Gastroesophageal sphincter (tissue), 4 donors: ENCODE measurements at places on chromosomes 7 and 10.
A peak's percentile ranks its signal among the peaks of the same experiment; 100 is the strongest.

DNA sequence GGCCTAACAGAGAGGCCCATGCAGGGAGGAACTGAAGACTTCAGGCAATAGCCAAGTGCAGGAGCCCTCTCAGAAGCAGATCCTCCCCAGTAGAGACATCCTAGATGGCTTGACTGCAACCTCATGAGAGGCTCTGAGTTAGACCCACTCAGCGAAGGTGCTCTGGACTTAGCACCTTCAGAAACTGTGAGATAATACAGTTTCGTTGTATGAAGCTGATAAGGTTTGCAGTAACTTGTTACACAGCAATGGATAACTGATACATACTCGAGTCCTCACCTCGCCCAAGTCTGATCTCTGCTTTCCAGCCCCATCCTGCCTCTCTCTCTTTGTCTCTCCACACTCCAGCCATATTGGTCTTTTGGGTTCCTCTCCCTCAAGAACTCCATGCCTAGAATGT lies 136.4 kb upstream of the EEPD1 start:
- H3K4me1 ChIP-seq: no peaks in the 10 kb centered on the region
- no peaks in the 10 kb centered on the region for H3K36me3 ChIP-seq
- H3K4me3 ChIP-seq: no peak overlapping the region
- H3K27me3 ChIP-seq: no peaks in the 10 kb centered on the region
- no peak overlapping the region for H3K27ac ChIP-seq

DNA sequence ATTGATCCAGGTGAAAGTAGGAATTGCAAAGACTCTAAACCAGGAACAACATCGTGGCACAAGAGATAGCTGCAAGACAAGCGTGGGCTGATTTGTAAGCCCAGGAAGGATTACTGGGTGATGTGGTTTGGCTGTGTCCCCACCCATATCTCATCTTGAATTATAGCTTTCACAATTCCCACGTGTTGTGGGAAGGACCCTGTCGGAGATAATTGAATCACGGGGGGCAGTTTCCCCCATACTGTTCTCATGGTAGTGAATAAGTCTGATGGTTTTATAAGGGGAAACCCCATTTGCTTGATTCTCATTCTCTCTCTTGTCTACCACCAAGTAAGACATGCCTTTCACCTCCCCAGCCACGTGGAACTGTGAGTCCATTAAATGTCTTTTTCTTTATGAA lies 59.5 kb downstream of the ST8SIA6 start:
- no peak overlapping the region for H3K27ac ChIP-seq
- no peaks in the 10 kb centered on the region for H3K27me3 ChIP-seq
- H3K4me1 ChIP-seq: no peaks in the 10 kb centered on the region
- no peak overlapping the region for H3K4me3 ChIP-seq
- ATAC-seq: no peak
- no peaks in the 10 kb centered on the region for H3K36me3 ChIP-seq

DNA sequence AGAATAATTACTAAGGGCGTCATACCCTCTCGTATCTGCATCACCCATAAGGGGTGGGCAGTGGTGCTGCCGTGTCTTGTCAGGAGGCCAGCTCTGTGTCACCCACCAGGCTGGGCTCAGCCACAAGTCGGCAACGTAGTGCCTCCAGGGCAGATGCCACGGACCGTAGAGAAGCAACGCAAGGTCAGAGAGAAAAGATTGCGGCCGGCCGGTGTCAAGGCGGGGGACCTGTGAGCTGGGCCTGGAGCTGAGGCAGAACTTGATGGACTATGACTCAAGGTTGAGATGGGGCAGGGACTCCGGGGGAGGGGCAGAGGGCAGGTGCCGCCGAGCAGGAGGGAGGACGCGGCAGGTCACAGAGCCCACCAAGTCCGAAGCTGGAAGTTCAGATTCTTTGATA lies 29.5 kb downstream of the FOXK1 start:
- H3K27me3 ChIP-seq: no peaks in the 10 kb centered on the region
- no peak for ATAC-seq
- H3K36me3 ChIP-seq: no peaks in the 10 kb centered on the region
- H3K4me1 ChIP-seq: no peaks in the 10 kb centered on the region
- H3K4me3 ChIP-seq: no peak overlapping the region
- no peak overlapping the region for H3K27ac ChIP-seq

- ATAC-seq: peak; percentile 24
- no peaks in the 10 kb centered on the region for H3K27me3 ChIP-seq
- peak overlapping the region; percentile 96 for H3K4me3 ChIP-seq
These were observed 432 bp downstream of the TMEM248 start for GRCh38 chr7:66921396-66921917.

DNA sequence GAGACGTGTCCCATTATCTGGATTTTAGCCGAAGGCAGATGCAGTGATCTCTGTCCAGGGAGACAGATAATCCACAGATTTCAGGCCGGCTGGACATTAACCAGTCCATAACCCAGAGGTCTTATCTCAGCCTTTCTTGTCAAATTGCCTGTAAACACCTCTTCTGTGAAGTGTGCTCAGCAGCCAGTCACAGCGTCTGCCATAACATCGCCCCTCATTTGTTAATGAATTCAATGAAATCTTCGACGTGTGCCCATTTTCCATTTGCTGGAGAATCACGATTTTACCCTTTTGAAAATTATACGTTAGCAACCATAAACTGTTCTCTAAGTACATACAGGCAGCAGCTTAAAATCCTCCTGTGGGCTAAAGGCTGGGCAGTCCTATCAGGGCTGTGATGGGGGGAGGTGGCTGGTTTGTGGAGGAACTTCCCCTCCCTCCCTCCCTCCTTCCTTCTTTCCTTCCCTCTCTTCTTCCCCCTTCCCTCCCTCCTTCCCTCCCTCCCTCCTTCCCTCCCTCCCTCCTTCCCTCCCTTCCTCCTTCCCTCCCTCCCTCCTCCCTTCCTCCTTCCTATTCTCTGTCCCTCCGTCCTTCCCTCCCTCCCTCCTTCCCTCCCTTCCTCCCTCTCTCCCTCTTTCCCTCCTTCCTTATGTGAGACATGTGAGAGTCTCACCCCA lies 26.6 kb upstream of the FAM20C start:
- no peaks in the 10 kb centered on the region for H3K27me3 ChIP-seq
- no peak overlapping the region for H3K27ac ChIP-seq
- H3K4me3 ChIP-seq: no peak overlapping the region
- H3K36me3 ChIP-seq: no peaks in the 10 kb centered on the region

DNA sequence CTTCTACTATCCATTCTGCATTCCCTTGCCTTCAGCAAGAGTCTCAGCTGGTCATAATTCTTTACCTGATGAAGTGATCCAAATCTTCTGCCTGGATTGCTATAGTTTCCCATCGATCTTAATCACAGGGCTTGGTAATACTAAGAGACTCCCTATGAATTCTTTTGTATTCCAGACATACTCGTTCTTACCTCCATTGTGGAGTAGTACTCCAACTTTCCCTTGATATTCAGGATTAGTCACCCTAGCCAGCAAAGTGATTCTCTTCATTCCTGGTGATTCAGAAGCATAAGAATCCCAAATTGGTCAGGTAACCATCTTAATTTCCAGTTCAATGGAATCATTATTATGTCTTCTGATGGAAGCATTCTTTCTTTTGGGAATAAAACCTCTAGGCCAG lies 96.7 kb downstream of the TWIST1 start:
- H3K27me3 ChIP-seq: no peaks in the 10 kb centered on the region
- no peaks in the 10 kb centered on the region for H3K4me1 ChIP-seq
- no peak overlapping the region for H3K4me3 ChIP-seq

DNA sequence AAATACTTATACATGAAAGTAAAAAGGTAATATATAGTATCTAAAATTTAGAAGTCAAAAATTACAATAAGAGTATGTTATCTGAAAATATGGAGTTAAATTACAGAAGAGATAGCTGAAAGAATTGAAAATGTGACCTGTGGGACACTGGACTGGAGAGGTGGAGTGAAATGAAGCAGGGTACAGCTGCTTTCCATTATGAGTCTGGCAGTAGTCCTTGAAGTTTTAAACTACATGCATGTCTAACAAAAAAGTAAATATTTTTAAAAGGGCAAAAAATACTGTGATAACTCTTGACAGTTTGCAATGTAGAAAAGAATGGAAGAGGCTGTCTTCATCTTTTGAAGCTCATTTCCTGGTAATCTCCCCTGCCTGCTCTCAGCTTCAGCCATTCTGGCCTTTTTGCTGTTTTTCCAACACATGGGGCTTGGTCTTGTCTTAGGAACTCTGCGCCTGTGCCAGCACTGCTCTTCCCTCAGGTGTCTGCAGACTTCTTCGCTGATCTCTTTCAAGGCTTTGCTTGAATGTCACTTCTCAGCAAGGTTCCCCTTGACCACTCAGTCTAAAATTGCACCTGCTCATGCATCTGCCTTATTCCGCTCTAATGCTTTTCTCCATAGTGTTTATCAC lies 36.9 kb downstream of the PTPRZ1 start:
- no peak for ATAC-seq
- H3K27me3 ChIP-seq: no peaks in the 10 kb centered on the region
- no peak overlapping the region for H3K4me3 ChIP-seq
- H3K36me3 ChIP-seq: no peaks in the 10 kb centered on the region
- H3K27ac ChIP-seq: no peak overlapping the region

- peaks cover 28% of the 10 kb centered on the region for H3K4me1 ChIP-seq
- peaks cover 11% of the 10 kb centered on the region for H3K36me3 ChIP-seq
- H3K27ac ChIP-seq: peak overlapping the region; percentile 68
These were observed 7.3 kb downstream of the TSPAN15 start for GRCh38 chr10:69458430-69459100.

- no peak for ATAC-seq
- no peak overlapping the region for H3K4me3 ChIP-seq
- H3K27ac ChIP-seq: no peak overlapping the region
These were observed 180.7 kb upstream of the PFKP start for GRCh38 chr10:2886662-2887061.

GRCh38 chr7:123190109-123190831 lies 9.5 kb downstream of the SLC13A1 start:
- H3K27ac ChIP-seq: no peak overlapping the region
- no peaks in the 10 kb centered on the region for H3K27me3 ChIP-seq
- H3K4me3 ChIP-seq: no peak overlapping the region
- no peaks in the 10 kb centered on the region for H3K36me3 ChIP-seq

DNA sequence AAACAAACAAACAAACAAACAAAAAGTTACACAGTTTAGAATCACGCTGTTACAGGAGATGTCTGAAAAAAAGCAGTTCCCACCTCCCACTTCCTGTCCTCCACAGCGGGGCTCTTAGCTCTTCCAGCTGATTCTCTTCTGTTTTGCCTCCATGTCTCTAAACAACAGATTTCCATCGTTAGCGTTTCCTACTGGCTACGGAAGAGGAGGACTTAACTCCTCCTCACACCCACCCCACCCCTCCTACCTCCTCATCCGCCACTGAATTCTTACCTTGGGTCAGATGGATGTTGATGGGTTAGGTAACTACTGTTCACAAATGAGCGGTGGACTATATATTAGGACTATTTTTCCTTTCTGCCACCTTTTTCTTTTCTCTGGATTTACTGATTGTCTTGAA lies 36.8 kb upstream of the NUB1 start:
- ATAC-seq: no peak
- no peaks in the 10 kb centered on the region for H3K36me3 ChIP-seq
- peaks cover 82% of the 10 kb centered on the region for H3K27me3 ChIP-seq
- no peak overlapping the region for H3K27ac ChIP-seq
- H3K4me3 ChIP-seq: no peak overlapping the region

- no peaks in the 10 kb centered on the region for H3K36me3 ChIP-seq
- ATAC-seq: no peak
- H3K4me1 ChIP-seq: peaks cover 21% of the 10 kb centered on the region
- no peaks in the 10 kb centered on the region for H3K27me3 ChIP-seq
- no peak overlapping the region for H3K4me3 ChIP-seq
These were observed 76.5 kb upstream of the PPP1R3C start for GRCh38 chr10:91709394-91709798.
